ENCODE measurements at places on chromosomes 16 and 17.
A peak's percentile ranks its signal among the peaks of the same experiment; 100 is the strongest.

DNA sequence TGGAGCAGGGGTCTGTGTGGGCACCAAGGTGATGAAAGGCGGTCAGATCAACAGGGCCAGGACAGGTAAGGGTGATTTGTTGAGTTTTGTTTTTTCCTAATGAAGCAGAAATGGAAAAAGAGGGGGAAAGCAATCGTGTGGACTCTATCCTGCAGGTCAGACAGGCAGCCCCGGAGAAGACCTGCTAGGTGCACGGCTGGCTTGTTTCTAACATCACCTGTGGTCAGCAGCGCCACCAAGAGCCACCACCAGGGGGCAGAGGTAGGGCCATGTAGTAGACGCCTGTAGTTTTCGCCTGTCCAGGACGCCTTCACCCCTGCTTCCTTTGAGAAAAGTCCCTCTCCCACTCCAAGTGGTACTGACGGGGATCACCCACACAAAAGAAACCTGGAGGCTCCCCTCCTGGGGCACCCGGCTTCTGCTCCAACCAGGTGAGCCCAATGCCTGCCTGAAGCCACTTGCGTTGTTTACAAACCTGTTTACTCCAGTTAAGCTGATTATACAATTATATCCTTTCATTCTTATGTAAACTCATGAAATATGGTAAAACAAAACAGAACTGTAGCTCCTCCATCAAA lies 54.2 kb upstream of the SEC14L1 start:
- DNase-seq = peak; percentile 54

DNA sequence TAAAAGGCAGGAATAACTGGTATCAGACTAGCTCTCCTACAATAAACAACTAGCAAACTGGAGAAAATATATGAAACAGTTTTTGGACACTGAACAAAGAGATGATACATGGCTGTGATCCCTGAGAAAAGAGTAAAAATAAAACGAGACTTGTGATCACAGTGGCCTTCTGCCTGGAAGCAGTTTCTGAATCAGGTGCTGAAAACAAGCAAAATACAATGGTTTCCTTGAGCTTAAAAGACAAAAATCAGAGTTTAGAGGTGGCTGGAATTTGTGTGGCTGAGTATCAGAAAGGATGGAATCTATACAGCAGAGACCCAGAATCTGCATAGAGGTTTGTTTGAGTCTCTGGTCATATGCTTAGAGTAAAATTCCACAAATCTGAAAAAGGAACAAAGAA lies 242.5 kb upstream of the SOX9 start:
- DNase-seq = no peak

- no peak for DNase-seq
Observed at GRCh38 chr17:62075308-62075815, 10.3 kb upstream of the MED13 start.

- no peak for DNase-seq
Observed at GRCh38 chr17:78368854-78369495, 9.1 kb upstream of the SOCS3 start.

DNA sequence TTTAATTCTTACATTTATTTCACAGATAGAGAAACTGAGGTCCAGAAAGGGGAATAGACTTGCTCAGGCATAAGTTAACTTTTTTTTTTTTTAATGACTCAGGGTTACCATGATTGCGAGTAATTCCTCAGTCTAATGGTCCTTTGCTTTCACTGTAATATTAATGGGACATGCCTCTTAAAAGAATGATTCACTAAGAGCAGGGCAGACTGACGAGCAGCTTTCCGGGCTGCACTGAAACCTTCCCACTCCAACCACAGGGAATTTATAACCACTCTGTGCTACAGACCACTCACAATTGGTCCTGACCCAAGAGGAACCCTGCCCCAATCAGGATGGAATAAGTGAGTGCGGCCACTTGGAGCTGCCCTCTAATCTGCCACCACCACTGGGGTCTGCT lies 5.7 kb downstream of the HOXB2 start:
- no peak for DNase-seq

GRCh38 chr16:24624102-24624501 lies 84.7 kb downstream of the RBBP6 start:
- no peak for DNase-seq

GRCh38 chr17:80873307-80873951 lies 118.2 kb upstream of the CHMP6 start:
- no peak for DNase-seq

- DNase-seq = no peak
Observed at GRCh38 chr17:2179615-2180295, 123.8 kb downstream of the SMG6 start.

DNA sequence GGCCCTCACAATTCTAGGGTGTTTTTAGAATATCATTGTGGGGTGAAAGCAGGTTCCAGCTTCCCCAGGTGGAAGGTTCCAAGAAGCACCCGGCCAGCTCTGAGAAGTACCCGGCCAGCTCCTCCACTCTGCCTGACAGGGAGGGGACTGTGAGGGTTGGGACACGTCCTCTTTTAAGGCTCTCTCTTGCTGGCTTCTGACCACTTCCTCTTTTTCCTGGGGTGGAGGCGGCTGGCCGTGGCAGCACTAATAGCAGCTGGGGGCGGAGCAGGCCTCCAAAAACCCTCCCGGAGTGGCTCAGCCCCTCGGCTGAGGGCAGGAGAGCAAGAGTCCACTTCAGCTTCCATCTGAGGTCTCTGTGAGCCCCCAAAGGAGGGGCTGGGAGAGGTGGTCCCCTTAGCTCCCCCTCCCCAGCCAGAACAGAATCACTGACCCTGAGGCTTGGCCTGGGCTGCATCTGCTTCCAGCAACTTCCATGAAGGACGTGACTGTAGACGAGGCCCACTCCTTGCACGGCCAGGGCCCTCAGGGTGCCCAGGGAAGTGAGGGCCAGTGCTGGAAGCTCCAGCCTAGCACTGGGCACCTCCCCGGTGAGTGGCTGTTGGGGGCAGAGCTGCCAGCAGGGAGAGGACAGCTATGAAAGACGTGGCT lies 26.7 kb upstream of the PLCG2 start:
- DNase-seq = no peak

DNA sequence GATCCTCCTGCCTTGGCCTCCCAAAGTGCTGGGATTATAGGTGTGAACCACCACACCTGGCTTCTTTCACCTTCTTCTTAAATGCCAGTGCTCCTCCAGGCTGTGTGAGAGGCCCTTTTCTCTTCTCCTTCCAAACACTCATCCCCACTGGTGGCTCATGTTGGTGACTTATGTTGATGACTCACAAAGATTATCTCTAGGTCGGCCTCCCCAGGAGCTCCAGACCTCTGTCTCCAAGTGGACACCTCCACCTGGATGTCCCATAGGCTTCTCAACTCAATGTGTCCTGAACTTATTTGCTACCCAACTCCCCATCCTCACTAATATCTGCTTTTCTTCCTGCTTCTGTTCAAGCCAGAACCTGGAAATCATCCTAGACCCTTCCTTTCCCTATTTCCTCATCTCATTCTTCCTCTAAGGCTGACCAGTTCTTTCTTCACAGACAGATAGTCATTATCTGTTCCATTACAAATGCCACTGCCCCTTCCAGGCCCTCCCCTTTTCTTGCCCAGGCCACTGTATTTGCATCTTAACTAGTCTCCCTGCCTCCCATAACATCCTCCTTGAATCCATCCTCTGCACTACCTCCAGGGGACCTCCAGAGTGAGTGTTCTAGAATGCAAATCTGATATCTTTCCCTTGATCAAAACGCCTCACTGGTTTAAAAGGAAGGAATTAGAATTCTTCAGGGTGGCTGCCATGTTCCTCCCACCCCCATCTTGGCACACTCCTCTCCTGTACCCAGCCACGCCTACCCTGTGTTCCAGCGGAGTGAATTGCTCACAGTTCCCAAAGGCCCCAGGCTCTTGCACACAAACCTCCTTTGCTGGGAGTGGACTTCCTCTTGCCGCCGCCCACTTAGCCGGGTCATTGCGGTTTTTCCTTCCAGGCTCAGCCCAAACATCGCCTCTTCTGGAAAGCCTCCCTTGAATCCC lies 34.8 kb upstream of the FBXO47 start:
- DNase-seq = no peak

DNA sequence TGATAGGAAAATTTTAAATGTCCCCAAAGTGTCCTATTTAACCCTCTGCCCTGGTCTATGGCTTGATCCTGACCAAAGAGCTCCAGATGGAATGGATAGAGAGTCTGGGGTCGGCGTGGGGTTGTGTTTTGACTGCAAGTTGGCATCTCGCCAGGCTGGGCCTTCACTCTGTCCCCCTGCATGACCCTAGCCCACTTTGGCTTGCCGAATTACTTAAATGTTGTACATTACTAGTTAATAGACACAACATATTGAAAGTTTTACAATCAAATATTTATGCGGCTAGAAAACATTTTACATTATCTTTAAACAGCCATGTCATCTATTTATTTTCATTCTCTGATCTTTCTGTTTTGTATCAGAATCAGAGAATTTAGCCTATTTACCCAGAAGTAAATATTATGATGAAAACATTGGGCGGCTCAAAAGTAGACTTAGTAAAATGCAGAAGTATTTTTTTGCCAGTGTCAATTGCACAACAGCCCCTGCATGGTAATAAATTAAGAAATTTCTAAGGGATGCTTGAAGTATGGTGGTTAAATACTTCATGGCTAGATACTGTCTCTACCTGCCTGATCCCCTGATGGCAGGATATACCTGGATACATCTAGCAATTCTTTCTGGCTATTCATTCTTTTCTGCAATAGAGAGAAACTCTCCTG lies 18.8 kb upstream of the MYOCD start:
- DNase-seq = no peak

- no peak for DNase-seq
Observed at GRCh38 chr16:57062329-57062728, 30.1 kb upstream of the CPNE2 start.

GRCh38 chr16:27723711-27724481 lies 174.0 kb downstream of the KATNIP start:
- no peak for DNase-seq

DNA sequence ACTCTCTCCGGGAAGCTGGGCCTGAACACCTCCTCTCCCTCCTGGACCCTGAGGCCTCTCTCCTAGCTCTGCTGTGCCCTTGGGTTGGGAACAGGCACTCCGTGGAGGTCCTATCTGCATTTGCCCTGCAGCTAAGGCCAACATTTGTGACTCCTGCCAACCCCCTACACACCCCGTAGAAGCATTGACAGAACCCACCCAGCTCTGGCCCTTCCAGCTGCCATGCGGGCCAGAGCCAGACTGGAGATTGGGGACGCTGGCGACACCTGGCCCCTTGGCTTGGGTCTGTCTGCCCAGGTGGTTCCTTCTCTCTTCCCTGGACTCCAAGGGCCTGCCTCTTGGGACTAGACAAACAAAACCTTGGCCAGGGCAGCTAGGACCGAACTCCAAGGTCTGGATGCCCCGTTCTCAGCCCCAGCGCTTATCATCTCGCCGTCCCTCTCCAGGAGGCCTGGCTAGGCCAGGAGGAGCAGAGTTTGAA lies 644 bp upstream of the RHBDF2 start:
- DNase-seq = no peak

GRCh38 chr17:79628861-79629547 lies 18.2 kb upstream of the RBFOX3 start:
- DNase-seq = no peak

- DNase-seq = no peak
Observed at GRCh38 chr16:2027024-2028010, 615 bp downstream of the NHERF2 start.

GRCh38 chr17:70102531-70102930 lies 27.5 kb downstream of the KCNJ16 start:
- DNase-seq = no peak

DNA sequence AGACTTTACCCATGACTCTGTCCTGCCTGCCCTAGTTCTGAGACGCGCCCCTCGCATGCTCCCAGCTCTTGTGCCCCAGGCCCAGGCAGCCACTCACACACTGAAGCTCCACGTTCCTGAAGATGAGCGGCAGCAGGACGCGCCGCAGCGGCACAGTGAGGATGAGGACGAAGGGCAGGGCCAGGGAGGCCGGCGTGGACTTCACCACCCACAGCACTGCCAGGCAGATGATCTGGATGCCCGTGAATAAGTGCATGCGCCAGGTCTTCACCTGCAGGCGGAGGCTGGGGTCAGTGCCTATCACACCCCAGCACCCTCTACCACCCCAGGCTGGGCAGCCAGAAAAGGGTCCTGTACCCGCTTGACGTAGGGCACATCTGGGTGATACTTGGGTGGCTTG lies 16.9 kb downstream of the SLC4A1 start:
- DNase-seq = no peak

GRCh38 chr17:48153691-48154358 lies 46.3 kb downstream of the SNX11 start:
- DNase-seq = no peak

DNA sequence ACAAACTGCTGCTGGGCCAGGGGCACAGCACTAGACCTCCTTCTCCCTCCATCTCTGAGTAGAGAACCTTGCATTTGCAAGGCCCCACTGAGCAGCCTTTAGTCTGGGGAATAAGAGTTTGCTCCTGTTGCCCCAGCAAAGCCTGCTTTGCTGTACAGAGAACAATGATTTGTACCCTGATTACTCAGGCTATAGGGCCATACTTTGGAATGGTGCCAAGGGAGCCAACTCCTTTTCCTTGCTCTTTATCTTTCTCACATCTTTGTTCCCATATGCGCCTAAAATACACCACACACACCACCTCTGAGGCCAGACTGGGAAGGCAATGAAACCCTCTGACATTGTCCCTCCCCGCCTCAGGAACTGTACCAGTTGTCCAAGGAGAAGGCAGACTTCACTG lies 21.2 kb downstream of the LIG3 start:
- DNase-seq = no peak

- no peak for DNase-seq
Observed at GRCh38 chr17:50079334-50080095, 15.6 kb upstream of the PDK2 start.

DNA sequence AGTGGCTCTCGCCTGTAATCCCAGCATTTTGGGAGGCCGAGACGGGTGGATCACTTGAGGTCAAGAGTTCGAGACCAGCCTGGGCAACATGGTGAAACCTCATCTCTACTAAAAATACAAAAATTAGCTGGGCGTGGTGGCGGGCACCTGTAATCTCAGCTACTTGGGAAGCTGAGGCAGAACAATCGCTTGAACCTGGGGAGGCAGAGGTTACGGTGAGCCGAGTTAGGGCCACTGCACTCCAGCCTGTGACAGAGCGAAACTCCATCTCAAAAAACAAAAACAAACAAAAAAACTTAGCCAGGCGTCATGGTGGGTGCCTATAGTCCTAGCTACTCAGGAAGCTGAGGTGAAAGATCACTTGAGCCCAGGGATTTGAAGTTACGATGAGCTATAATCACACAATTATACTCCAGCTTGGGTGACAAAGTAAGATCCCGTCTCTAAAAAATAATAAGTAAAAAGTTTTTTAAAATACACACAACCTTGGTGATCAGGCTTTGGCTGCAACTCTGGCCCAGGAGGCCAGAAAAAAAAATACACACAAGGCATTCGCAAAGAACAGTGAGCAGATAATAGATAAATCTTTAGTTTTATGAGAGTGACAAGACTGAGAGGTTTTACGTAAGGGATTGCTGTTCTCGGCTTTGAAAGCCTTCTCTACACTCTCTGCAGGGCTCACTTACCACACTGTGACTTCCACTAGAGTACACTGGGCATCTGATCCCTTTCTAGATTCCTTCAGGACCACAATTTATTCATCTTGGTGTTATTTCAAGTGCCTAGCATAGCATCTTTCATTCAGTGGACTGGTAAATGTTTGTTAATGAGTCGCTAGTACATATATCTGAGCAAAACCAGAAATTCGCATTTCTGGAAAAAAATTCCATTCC lies 5.9 kb downstream of the GSPT1 start:
- no peak for DNase-seq
